ENCODE measurements at places on chromosomes 2 and 18.

GRCh38 chr2:201680743-201681142, 17.7 kb downstream of the MPP4 start:
- no peak for DNase-seq

GRCh38 chr2:214995926-214996670, 142.3 kb downstream of the ABCA12 start:
- DNase-seq = no peak

- DNase-seq = no peak
These were observed 76.6 kb downstream of the TLK1 start for GRCh38 chr2:171084128-171084527.

DNA sequence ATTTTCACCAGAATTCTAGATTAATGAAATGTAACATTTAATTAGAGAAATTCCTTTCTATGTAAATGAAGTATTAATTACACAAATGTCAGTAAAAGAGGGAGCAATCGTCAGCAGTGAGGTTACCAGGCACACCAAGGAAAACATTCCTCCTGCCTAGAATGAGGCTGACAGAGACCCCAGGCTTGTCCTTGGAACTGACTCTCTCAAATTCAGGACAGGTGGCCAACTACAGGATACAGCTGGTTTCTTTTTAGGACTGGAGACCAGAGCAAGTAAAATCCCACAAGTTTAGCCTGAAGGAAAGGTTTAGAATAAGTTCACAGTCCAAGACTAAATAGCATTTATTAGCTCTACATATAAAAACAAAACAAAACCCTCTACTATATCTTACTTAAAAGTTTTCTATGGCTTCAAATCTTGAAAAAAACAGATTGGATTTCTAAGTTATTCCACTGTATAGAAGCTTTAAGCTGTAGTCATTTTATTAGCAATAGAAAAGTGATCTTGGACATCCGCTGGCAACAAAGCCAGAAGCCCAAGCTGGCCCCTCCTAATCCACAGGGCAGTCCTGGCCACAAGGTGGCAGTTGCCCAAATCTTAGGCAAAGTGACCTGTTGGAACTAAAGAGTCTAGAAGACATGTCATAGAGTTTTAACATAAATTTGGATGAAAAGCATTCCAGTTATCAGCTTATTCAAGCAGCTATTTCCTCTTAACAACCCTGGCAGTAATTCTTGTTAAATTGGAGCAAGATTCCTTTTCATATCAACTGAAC, 81.0 kb downstream of the SP3 start:
- no peak for DNase-seq

DNA sequence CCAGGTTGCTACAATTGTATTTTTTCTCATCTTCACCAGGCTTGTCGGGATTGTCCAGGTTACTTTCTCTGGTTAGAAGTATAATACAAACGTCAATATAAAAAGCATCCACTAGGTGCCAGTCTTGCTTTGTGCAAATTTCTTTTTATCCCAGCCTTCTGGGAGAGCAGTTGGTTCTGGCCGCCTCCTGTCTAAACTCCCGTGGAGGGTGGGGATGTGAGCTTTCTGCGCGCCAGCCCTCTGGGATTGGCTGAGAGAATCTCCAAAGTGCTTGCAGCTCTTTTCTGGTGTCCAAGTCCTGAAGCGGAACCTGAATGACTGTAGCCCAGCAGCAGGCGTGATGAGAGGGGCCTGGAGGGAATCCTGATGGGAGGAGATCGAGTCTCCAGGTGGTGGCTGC, 22.4 kb upstream of the TOGARAM2 start:
- DNase-seq = peak; percentile 34

DNA sequence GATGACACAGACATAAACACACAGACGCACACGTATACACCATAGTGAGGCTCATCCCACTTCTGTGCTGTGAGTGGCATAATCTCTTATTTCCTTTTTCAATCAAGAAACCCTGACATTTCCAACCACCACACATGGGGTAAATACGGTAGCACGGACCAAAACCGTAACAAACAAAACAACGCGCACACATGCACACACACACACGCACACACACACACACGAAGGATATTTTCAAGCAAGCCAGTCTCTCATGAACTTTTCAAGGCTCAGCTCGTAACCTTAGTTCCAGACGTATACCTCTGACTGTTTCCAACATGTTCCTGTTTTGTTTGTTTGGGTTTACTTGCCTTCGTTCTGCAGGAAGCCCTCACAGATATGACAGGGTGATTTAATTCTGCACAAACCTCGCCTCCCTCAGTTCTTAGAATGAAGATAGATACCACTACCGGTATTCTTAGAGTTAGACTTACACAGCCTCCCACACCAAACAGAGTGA, 119.8 kb downstream of the BCL2 start:
- no peak for DNase-seq

Measured in amygdala (tissue), 56 donors.